CD8-positive, alpha-beta memory T cell (primary cell): ENCODE measurements at places on chromosomes 4 and X. TPM values are rescaled to one million over a fixed set of nuclear protein-coding genes. Genes with fewer than 3 reads are reported as not detected.
A peak's percentile ranks its signal among the peaks of the same experiment; 100 is the strongest.

The HPGDS gene
- total RNA-seq = 0.57 TPM

GRCh38 chrX:45348296-45348695, 147.6 kb upstream of the DIPK2B start:
- no peaks in the 10 kb centered on the region for H3K27me3 ChIP-seq
- no peak overlapping the region for H3K4me3 ChIP-seq
- no peaks in the 10 kb centered on the region for H3K36me3 ChIP-seq

DNA sequence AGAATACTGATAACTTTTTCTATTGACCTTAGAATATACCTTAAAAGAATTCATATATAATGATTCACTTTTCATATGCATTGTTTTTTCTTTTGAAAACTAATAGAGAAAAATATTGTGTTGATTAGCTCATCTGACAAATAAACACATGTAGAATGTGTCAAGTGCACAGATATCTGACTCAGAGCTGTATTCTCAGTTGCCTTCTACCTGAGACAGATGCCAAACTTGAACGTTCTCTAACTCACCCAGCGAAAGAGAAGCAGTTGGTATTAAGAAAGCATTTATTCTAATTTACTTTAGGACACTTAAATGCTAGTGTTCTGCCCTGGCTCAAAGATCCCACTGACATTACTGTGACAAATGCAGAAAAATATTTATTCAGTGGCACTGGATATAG, 28.1 kb downstream of the USP53 start:
- no peak overlapping the region for H3K27ac ChIP-seq
- H3K4me3 ChIP-seq = no peak overlapping the region
- H3K36me3 ChIP-seq = peaks cover 4% of the 10 kb centered on the region
- H3K27me3 ChIP-seq = no peaks in the 10 kb centered on the region

DNA sequence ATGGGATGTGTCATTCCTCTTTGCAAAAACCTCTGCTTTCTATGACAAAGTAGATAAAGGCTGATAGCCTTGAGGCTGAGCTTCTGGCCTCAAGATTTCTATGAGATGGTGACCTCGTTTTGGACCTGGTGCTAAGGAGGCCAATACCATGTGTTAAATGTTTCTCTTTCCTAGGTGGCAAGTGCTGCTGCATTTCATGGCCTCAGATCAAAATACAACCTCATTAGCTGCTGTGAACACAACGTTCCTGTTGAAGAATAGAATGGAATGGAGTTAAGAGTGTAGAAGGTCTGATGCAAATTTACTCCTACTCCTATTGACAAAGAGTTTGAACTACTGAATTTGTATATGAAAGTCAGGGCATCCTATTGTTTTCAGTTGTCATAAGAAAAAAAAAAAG, 112.0 kb downstream of the C4orf51 start:
- no peaks in the 10 kb centered on the region for H3K36me3 ChIP-seq
- H3K27me3 ChIP-seq = no peaks in the 10 kb centered on the region
- no peak for DNase-seq
- H3K4me3 ChIP-seq = no peak overlapping the region
- H3K4me1 ChIP-seq = no peaks in the 10 kb centered on the region

GRCh38 chr4:143538979-143539669, 25.6 kb downstream of the SMARCA5 start:
- no peaks in the 10 kb centered on the region for H3K4me1 ChIP-seq
- DNase-seq = no peak
- H3K36me3 ChIP-seq = peaks cover 61% of the 10 kb centered on the region
- no peak overlapping the region for H3K4me3 ChIP-seq

DNA sequence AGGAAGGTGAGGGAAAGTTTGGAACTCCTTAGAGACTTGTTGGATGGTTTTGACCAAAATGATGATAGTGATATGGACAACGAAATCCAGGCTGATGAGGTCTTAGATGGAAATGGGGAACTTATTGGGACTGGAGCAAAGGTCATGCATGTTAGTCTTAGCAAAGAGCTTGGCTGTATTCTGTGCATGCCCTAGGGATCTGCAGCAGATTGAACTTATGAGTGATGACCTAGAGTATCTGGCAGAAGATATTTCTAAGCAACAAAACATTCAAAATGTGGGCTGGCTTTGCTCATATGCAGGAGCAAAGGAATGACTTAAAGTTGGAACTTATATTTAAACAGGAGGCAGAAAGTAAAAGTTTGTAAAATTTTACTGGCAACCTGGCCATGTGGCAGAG, 489.3 kb upstream of the DIPK2B start:
- H3K4me3 ChIP-seq = no peak overlapping the region
- no peaks in the 10 kb centered on the region for H3K4me1 ChIP-seq
- no peaks in the 10 kb centered on the region for H3K36me3 ChIP-seq
- H3K27me3 ChIP-seq = no peaks in the 10 kb centered on the region
- H3K27ac ChIP-seq = no peak overlapping the region

The VCX gene
- total RNA-seq = not detected

DNA sequence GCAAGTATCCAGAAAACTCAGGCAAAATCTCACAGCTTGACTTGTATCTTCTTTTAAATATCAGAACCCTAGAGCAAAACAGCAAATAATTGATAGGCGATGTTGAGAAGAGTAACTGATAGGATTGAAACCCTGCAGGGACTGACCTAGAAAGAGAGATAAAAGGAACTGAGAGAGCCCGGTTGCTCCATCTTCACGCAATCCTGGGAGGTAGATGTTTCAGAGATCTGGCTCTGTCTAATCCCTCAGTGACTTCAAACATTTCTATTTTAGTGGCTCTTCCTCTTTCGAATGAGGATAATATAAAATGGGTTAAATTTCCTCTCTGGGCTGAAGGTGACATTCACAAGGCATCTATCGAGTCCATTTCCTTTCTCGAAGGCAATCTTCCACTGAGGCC, 39.3 kb upstream of the RPL34 start:
- no peaks in the 10 kb centered on the region for H3K27me3 ChIP-seq
- DNase-seq = no peak
- H3K27ac ChIP-seq = no peak overlapping the region

DNA sequence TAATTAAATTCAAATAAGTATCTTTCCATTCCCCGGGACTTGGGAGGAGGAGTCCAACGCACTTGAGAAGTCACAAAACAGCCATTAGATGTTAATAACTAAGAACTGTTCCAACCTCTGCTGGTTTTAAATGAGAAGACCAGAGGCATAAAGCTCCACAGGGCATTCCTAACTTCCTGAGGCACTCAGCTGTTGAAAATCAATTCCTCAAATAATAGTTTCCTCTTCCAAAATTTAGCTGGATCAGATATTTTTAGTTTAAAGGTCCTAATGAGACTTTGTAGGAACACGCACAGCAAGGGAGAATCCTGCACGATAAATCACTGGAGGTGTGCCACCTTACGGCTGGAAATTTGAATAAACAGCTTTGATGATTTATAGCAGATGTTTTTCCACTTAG, 504.3 kb upstream of the ZFP42 start:
- H3K4me1 ChIP-seq = no peaks in the 10 kb centered on the region
- no peaks in the 10 kb centered on the region for H3K36me3 ChIP-seq
- no peak for DNase-seq
- H3K27me3 ChIP-seq = no peaks in the 10 kb centered on the region
- no peak overlapping the region for H3K27ac ChIP-seq
- H3K4me3 ChIP-seq = no peak overlapping the region

GRCh38 chrX:5702890-5703289, 525.8 kb downstream of the NLGN4X start:
- DNase-seq = no peak
- no peaks in the 10 kb centered on the region for H3K27me3 ChIP-seq
- H3K4me1 ChIP-seq = no peaks in the 10 kb centered on the region
- no peak overlapping the region for H3K27ac ChIP-seq
- H3K4me3 ChIP-seq = no peak overlapping the region
- H3K36me3 ChIP-seq = no peaks in the 10 kb centered on the region

GRCh38 chr4:28211676-28212470, 1351.2 kb downstream of the STIM2 start:
- no peak overlapping the region for H3K27ac ChIP-seq
- no peak for DNase-seq
- H3K36me3 ChIP-seq = no peaks in the 10 kb centered on the region
- no peaks in the 10 kb centered on the region for H3K4me1 ChIP-seq

GRCh38 chr4:26257850-26258249, 63.0 kb upstream of the RBPJ start:
- H3K4me3 ChIP-seq = no peak overlapping the region
- no peaks in the 10 kb centered on the region for H3K4me1 ChIP-seq

GRCh38 chrX:131136776-131137175, 78.6 kb downstream of the ARHGAP36 start:
- no peaks in the 10 kb centered on the region for H3K27me3 ChIP-seq
- H3K4me3 ChIP-seq = no peak overlapping the region
- no peaks in the 10 kb centered on the region for H3K36me3 ChIP-seq
- no peak for DNase-seq

The SPANXN3 gene
- total RNA-seq = not detected

The CLDN22 gene
- total RNA-seq = not detected

DNA sequence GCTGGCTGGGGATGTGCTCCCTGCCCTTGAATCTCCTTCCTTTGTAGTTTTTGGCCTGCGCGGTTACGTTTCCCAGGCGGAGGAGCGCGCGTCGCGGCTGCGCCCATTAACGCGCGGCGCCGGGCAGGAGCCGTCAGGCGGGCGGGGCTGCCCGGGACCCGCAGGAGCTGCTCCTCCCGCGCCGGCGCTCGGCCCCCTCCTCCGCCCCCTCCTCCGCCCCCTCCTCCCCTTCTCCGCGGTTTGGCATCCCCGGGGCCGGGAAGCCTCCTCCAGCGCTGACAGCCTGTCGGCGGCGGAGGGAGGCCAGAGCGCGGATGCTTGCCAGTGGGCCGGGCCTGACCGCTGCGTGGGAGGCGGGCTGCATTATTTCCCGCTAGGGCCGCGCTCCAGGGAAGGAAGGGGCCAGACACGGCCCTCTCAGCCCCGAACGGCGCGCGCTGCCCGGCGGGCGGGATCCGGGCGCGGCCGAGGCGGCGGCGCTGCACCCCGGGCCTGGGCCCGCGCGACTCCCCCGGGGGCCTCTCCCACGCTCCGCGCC, at the start of gene DCLK2:
DCLK2 (plus strand) TSS at position 405 of the 538 bp plus-strand sequence. CDS start 583 bp downstream, outside the sequence.
- H3K36me3 ChIP-seq = no peaks in the 10 kb centered on the region
- no peak within 1 kb of the TSS for H3K27ac ChIP-seq
- no peaks in the 10 kb centered on the region for H3K4me1 ChIP-seq
- no peak for DNase-seq
- no peak within 1 kb of the TSS for H3K4me3 ChIP-seq

DNA sequence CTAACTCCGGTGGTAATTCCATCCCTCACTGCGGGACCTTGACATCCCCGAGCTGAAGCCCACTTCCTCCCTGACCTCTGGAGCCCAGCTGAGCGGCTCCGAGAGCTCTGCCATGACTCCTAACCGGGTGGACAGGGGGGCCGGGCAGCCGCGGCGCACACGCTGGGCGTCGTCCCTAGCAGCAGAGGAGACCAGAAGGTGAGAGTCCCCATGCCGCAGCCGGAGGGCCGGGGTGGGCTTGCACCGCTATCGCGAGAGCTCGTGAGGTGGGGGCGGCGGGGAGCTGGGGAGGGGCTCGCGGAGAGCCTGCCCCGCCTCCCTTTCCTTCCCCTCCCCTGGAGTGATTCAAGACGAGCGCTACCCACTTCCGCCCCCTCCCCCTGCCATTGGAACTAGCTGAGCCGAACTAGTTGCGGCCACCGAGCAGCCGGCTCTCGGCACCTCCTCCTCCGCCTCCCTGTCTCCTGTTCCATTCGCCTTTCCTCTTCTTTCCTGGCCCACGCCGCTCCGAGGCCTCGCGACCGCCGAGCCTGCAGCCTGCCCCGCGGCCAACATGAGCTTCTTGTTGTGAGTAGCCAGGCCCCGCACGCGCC, at the start of gene MOB1B:
MOB1B (plus strand) TSS at position 386 of the 593 bp plus-strand sequence; CDS start at position 554, 168 bp downstream.
- no peaks in the 10 kb centered on the region for H3K27me3 ChIP-seq
- H3K27ac ChIP-seq = peak within 1 kb of the TSS; percentile 77
- H3K36me3 ChIP-seq = no peaks in the 10 kb centered on the region
- H3K4me1 ChIP-seq = peaks cover 21% of the 10 kb centered on the region
- DNase-seq = peak; percentile 78

The MFSD8 gene
- 17.8 TPM for total RNA-seq

The CT45A5 gene
- total RNA-seq = not detected

DNA sequence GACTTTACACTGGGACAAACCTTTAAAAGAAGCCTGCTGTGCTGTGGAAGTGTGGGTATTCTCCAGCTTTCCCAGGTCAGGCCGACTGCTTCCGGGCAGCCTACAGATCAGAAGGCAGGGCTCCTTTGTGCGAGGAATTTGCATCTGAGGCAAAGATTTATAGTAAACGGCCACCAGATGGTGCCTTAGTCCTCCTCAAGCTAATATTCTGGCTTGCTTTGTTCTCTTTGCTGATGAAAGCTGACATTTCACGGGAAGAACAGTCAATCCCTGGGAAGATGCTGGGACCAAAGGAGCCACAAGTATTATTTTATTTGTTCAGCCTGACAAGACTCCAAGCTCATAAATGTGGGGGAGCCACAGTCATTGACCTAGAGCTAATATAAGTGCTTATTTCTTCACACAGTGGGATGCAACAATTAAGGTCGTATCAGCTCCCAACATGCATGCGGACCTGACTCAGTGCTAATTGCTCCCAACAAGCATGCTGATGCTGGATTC, 120.7 kb upstream of the TRIM2 start:
- peaks cover 41% of the 10 kb centered on the region for H3K4me1 ChIP-seq
- no peak overlapping the region for H3K4me3 ChIP-seq
- H3K36me3 ChIP-seq = no peaks in the 10 kb centered on the region
- H3K27ac ChIP-seq = no peak overlapping the region

- no peak overlapping the region for H3K27ac ChIP-seq
- no peaks in the 10 kb centered on the region for H3K36me3 ChIP-seq
- no peaks in the 10 kb centered on the region for H3K27me3 ChIP-seq
- no peak overlapping the region for H3K4me3 ChIP-seq
- no peaks in the 10 kb centered on the region for H3K4me1 ChIP-seq
Measured at GRCh38 chr4:52917817-52918216, 55.7 kb downstream of the RASL11B start.

- H3K27me3 ChIP-seq = no peaks in the 10 kb centered on the region
- no peaks in the 10 kb centered on the region for H3K36me3 ChIP-seq
- no peaks in the 10 kb centered on the region for H3K4me1 ChIP-seq
- no peak for DNase-seq
- H3K4me3 ChIP-seq = no peak overlapping the region
Measured at GRCh38 chr4:22941688-22942375, 249.1 kb downstream of the GBA3 start.

- no peak overlapping the region for H3K4me3 ChIP-seq
- DNase-seq = no peak
- no peak overlapping the region for H3K27ac ChIP-seq
Measured at GRCh38 chr4:147076728-147077127, 131.1 kb upstream of the TTC29 start.

- H3K27me3 ChIP-seq = no peaks in the 10 kb centered on the region
- no peak overlapping the region for H3K27ac ChIP-seq
- DNase-seq = no peak
- no peaks in the 10 kb centered on the region for H3K36me3 ChIP-seq
- no peaks in the 10 kb centered on the region for H3K4me1 ChIP-seq
Measured at GRCh38 chr4:21507439-21507838, 441.1 kb downstream of the KCNIP4 start.

- no peaks in the 10 kb centered on the region for H3K27me3 ChIP-seq
- no peaks in the 10 kb centered on the region for H3K36me3 ChIP-seq
- no peak for DNase-seq
- H3K4me1 ChIP-seq = no peaks in the 10 kb centered on the region
Measured at GRCh38 chr4:163137581-163137980, 29.1 kb downstream of the NAF1 start.

GRCh38 chr4:139279760-139280620, at the start of gene MGARP:
Gene MGARP (minus strand): TSS chr4:139280225. CDS start chr4:139280158, 67 bp downstream.
- no peaks in the 10 kb centered on the region for H3K36me3 ChIP-seq
- peak within 1 kb of the TSS; percentile 44 for H3K4me3 ChIP-seq
- no peak within 1 kb of the TSS for H3K27ac ChIP-seq
